ENCODE measurements at places on chromosomes 4 and X.

DNA sequence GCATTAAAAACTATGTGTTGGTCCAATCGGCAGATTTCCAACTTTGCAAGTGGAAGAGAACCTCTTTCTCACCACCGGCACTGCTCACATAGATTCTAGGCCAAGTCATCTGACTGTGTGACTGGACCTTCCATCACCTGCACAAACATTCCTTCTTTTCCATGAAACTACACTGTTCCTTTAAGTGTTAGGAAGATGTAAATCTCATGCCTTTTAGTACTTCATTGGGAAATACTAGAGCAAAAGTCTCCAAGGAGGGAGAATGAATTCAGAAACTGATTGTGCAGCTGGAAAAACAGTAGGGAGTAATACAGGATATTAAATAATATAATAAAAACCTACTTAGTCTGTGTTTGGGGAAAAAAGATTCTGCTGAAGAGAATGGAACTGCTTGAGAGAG, 238.2 kb downstream of the GPC3 start:
- DNase-seq, result no peak

GRCh38 chr4:83369831-83370639, 35.4 kb upstream of the HPSE start:
- DNase-seq, result no peak

- peak; percentile 26 for DNase-seq
These were observed 10.2 kb downstream of the GAK start for GRCh38 chr4:921830-922331.

DNA sequence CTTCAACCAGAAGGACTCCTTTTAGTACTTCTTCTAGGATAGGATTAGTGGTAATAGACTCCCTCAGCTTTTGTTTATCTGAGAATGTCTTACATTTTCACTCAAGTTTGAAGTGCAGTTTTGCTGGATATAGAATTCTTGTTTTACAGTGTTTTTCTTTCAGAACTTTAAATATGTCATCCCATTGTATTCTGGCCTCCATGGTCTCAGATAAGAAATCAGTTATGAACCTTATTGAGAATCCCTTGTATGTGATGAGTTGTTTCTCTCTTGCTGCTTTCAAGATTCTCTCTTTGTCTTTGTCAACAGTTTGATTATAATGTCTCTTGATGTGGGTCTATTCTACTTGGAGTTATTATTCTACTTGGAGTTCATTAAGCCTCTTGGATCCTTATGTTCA, 116.1 kb upstream of the CITED1 start:
- DNase-seq, result no peak

DNA sequence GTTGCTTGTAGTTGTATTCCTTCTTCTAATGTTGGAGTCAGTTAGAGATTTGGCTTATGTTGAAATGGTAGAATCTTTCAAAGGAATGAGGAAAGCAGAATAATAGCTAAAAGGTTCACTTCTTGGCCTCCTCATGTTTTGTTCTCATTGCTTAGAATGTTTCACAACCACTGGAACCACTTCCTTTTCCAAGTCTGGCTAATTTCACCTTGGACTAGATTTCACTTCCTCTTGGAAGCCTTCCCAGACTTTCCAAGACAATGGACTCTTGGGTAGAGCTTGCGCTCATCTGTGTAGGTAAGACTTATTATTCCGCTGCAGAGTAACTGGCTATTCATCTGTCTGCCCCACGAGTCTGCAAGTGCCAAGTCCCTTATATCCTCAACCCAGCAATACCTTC, 8.3 kb downstream of the SPATA18 start:
- peak; percentile 23 for DNase-seq

DNA sequence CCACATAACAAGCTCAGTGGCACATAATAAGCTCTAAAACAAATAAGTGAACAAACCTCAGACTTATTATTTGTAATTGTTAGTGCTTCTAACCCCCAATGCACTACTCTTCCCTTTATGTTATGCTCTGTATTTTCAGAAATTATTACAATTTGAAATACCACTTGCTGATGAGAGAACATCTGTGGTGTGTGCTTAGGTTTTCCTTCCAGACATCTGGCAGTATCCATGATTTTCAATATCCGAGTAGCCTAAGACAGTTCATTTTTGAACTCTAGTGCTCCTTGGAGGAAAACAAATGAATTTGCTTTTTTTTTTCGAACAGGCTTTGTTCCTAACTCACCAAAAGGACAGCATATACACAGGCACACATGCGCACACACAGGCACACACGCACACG, 278.7 kb upstream of the CLNK start:
- DNase-seq, result no peak

DNA sequence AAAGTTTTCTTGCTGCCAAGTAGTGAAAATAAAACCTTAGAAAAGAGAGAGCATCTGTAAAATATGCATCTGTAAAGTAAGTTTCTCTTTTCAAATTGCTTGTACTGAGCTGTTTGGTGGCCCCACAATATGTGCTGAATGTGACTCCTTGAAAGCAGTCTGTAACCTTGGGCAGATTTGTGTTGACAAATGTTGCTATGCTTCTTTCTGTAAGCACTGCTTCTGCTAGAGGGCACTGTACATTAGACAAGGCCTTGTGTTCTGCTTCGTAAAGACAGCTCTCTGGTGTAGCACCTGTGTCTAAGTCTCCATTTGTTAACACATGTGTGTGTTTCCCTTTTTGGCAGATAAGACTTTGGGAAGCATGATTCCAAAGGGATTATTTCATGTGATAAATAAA, 56.6 kb upstream of the NRK start:
- DNase-seq, result no peak

GRCh38 chrX:154019633-154020528, at the start of gene IRAK1:
Gene IRAK1, minus strand, starts transcription at chrX:154019902. Its CDS starts 90 bp downstream, at chrX:154019812.
- DNase-seq, result peak; percentile 67

- DNase-seq, result no peak
These were observed 1.2 kb upstream of the N4BP2 start for GRCh38 chr4:40055511-40055862.

GRCh38 chrX:23911126-23911835, 3.5 kb downstream of the CXorf58 start:
- DNase-seq, result no peak
